ENCODE measurements at places on chromosomes 1 and 21.

GRCh38 chr1:39410915-39411436 is 80.5 kb upstream of the BMP8A start:
- peak; percentile 30 for DNase-seq

DNA sequence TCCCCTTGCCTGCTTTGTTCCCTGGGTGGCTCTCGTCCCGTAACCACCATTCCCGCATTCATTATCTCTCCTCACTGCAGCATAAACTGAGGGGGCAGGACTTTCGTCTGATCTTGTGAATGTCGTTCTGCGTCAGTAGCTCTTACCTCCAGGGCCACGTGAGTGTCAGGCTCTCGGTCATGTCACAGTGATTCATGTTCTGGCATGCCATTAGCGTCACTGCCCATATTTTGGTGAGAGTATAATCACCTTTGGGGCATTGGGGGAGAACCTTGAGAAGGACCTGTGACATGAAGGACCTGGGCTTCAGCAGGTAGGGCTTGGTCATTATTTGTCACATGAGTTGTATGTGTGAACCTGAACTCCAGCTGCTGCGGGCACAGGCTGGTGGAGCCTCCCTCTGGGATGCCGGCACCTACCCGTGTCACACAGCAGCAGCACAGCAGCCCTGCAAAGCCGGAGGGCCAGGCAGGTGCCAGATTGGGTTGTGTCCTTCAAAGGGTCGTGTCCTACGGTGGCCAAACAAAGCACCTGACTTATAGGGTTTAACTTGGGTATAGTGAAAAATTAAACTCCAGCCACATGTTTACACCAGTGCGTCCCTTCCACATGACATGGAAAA is 68.5 kb downstream of the BACE2 start:
- DNase-seq, result no peak

GRCh38 chr21:39085843-39086405 is 97.3 kb downstream of the PSMG1 start:
- DNase-seq, result no peak

GRCh38 chr1:934991-935750 is 11.4 kb downstream of the SAMD11 start:
- DNase-seq, result no peak

GRCh38 chr1:205344066-205344928 is 12.4 kb downstream of the KLHDC8A start:
- no peak for DNase-seq

DNA sequence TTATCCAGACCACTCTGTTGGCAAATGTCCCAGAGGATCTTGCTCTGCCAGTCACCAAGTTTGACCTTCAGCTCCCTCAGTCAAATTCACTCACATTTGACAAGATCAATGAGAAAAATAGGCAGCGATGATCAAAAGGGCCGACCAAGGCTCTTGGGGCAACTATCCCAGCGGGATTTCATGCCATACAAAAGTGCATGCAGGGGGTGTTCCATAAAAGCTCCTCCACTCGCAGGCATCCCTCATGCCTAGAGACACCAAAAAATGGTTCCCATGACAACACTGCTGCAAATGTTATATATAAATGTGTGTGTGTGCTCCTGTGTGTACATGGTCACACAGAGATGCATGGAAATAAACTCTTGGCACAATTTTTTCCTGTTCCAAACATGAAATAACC is 16.2 kb upstream of the EIF4G3 start:
- DNase-seq, result no peak

DNA sequence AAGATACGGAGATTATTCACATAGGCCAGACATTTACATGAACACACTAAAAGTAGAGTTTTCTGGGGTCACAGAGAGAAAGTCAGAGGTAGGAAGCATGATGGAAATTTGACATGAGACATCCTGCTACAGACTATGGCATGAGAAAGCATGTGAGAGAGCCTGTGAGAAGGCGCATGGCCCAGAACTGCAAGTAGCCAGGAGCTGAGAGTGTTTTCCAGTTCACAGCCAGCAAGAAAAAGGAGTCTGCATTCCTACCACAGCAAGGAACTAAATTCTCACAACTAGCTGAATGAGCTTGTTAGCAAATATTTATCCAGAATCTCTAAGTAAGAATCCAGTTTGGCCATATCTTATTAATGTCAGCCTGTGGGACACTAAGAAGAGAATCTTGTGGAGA is 673.3 kb downstream of the BRINP3 start:
- DNase-seq, result no peak

Measured in nucleus accumbens (tissue), 56 donors.